ENCODE measurements at places on chromosomes 13 and 19. TPM values are rescaled to one million over a fixed set of nuclear protein-coding genes. Genes with fewer than 3 reads are reported as not detected.

DNA sequence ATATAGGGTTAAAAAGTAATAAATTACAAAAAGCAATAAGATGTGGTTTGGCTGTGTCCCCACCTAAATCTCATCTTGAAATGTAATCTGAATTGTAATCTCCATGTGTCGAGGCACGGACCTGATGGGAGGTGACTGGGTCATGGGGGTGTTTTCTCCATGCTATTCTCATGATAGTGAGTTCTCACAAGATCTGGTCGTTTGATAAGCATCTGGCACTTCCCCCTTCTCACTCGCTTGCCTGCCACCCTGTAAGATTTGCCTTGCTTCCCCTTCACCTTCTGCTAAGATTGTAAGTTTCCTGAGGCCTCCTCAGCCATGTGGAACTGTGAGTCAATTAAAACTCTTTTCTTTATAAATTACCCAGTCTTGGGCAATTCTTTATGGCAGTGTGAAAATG is 577.4 kb downstream of the TBC1D4 start:
- DNase-seq = no peak

GRCh38 chr13:37123337-37123736 is 17.9 kb upstream of the CSNK1A1L start:
- no peak for DNase-seq

- peak; percentile 74 for DNase-seq
These were observed 5.1 kb downstream of the CD37 start for GRCh38 chr19:49340069-49340864.

DNA sequence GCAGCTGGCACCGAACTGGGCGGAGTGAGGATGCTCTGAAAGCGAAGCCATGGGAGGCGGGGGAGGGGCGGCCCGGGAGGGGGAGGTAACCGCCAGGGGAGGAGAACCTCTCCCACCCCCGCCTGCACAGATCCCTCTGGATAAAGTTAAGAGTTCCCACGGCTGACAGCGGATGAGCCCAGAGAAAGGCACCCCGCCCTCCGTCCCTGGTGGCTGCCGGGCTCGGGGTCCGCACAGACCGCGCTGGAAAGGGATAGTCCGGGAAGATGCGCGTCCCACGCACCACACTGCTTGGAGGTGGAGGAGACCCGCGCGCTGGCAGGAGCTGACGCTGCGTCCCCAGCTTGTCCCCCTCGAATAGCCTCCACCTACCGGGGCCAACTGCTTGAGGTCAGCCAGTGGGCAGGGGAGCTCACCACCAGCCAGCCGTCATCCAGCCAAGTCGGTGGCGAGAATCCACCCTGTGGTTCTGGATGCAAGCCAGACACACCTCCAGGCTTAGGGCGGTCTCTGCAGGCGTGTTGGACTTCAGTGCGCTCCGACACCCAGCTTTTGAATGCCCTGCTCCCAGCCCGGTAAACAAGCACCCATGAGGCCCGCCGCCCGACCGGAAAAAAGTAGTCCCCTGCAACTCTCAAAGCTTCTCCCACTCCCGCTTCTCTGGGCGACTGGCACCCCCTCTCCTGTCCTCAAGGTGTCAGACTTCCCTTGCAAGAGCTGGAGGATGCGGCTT is at the start of gene TRPC4:
Gene TRPC4, minus strand, starts transcription at position 17 of the 733 bp plus-strand sequence. CDS start 86,439 bp downstream, outside the sequence.
- peak; percentile 50 for DNase-seq

DNA sequence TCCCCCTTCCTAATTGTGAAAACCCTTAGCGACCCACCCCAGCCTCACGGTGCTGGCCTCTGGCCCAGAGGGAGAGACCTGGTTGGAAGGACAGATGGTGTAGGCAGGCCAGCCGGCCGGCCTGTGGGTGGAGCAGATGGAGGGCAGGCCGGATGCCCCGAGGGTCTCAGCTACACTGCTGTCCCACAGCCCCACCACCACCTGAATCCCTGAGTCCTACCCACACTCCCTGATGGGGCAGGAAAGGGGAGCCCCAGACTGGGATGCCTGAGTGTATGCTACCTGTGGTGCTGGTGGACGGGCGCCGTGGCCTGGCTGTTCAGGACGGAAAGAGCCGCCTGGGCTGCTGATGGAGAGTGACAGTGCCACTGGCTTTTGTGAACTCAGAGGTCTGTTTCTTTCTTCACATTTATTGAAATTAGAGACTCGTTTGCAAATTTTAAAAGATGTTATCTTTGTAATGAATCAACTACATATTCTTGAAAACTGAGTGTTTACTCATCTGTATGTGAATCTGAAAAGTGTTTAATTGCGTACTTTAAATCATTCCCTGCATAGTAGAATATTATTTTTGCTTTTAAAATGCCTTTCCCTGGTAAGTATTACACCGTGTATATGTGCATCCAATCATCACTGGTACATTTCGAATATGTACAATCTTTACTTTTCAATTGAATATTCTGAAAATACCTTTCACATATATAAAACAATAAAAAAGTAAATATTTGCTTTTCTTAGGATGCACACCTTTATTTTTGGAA is 35.7 kb downstream of the TFDP1 start:
- DNase-seq = no peak

Gene GDF15
- 0.41 TPM for total RNA-seq

Gene VAV1
- total RNA-seq = 5.1 TPM

Gene AMER2
- total RNA-seq = not detected

Gene CSNK1A1L
- not detected for total RNA-seq

Gene TEX29
- not detected for total RNA-seq

Gene CALR3
- not detected for total RNA-seq

Gene ZNF525
- 15.0 TPM for total RNA-seq

Data from uterus (tissue), 4 donors.